ENCODE measurements at places on chromosomes 12 and 14.

- no peak for DNase-seq
Observed at GRCh38 chr14:54844479-54844878, 58.1 kb downstream of the GCH1 start.

DNA sequence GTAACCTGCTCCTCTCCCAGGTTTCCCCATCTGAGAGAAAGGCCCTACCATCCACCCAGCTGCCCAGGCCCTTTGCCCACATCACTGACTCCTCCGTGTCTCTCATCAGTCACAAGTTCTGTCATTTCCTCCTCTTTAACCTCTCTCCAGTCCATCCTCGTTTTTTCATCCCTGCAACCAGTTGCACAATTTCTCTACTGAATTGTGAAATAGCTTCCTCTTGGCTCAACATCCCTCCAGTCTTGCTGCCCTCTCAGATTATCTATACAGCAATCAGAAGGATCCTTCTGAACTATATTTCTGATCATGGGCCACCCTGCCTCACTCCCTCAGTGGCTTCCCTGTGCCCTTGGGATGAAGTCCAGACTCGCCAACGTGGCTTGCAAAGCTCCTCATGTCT is 6.8 kb downstream of the FAM161B start:
- peak; percentile 84 for DNase-seq

GRCh38 chr12:66549050-66549389 is 129.9 kb downstream of the GRIP1 start:
- DNase-seq: no peak

DNA sequence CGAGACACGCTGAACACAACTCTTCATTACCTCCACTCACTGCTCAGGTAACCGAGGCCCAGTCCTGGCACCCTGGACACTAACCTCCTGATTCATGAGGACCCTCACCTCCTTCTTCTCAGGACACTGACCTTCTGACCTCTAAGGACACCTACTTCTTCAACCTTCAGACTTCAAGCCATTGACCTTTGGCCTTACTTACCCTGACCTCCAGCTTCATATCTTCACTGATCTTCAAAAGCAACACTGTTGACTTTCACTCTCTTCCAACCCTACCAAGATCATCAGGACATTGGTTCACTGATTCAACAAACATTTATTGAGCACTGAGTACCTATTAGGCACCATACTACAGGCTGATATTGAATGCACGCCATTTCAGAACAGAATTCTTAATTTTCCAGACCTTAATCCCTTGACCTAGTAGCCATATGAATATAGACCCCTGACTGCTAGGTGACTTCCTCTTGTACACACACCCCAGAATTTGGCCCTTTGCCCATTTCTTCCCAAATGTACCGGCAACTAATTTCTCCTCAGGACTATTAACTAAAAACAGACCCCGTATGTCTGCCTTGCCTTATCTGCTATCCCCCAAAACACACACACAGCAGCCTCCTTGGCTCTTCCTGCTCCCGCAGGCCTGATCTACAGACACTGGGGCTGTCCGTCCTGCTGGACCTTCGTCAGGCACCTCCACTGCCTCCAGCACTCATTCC is 5.8 kb downstream of the ARHGEF40 start:
- no peak for DNase-seq

- no peak for DNase-seq
Observed at GRCh38 chr14:52094546-52095271, 25.9 kb upstream of the NID2 start.

DNA sequence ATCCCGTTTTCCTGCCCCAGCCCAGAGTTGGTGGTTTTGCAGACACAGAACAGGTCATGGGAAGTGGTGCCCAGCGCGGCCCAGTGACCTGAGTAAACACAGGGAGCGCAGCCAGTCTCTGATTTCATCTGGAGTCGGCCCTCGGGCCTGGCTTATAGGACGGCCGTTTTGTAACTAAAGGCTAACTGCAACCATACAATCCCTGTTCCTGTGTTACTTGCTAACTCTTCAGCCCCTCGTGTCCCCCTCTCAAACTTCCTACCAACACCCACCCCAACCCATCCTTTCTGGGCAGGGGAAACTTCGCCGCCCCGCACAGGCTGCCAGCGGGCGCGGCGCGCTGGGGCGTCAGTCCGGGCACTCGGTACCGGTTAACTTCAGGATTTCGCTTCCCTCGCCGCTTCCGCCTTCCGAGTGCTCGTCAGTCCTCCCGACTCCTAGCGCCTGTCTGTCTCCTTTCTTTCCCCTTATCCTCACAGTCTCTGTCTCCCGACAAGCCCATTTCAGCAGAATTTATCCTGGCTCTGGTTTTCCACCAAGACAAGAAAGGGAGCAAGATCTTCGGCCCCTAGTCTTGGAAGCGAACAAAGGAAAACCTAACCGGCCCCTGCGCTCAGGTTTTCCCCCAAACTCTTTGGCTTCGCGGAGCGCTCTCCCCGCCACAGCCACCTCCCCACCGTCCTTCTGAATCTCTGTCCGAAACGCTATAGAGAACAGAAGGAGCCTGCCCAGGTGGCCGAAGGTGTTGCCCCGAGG is 2.0 kb downstream of the SIX1 start:
- DNase-seq: peak; percentile 63

DNA sequence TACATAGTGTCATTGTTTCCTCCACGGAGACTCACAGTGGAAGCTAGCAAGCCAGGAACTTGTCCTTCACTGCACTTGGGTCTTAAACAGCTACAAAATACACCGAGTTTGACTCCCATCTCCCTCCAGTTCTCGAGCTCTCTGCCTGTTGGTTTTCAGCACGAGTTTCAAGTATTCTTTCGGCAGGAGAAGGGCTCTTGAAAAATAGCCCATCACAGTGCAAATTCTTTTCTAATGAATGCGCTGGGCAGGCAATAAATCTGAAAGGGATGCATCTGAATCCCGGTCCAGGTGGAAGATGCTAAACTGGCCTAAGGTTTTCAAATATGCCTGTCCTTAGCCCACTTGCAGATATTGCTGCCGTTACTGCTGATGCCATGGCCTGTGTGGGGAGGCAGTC is 173.9 kb downstream of the CACNA1C start:
- DNase-seq: no peak

DNA sequence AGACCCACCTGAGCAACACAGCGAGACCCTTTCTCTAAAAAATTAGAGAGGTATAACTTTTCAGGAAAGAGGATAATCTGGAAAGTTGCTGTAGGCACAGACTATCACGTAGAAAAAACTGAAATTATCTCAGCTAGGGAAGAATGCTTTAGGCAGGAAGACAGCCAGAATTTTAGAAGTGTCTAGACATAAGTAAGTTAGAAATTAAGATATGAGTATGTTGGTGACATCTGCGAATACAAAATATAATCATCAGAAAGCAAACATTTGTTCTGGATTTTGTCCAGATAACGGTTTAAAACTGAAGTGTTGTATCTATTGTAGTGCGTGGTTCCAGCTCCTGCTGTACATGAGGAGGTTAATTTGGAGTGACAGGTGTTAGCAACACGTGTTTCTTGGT is 123.2 kb downstream of the FBXL14 start:
- peak; percentile 57 for DNase-seq

DNA sequence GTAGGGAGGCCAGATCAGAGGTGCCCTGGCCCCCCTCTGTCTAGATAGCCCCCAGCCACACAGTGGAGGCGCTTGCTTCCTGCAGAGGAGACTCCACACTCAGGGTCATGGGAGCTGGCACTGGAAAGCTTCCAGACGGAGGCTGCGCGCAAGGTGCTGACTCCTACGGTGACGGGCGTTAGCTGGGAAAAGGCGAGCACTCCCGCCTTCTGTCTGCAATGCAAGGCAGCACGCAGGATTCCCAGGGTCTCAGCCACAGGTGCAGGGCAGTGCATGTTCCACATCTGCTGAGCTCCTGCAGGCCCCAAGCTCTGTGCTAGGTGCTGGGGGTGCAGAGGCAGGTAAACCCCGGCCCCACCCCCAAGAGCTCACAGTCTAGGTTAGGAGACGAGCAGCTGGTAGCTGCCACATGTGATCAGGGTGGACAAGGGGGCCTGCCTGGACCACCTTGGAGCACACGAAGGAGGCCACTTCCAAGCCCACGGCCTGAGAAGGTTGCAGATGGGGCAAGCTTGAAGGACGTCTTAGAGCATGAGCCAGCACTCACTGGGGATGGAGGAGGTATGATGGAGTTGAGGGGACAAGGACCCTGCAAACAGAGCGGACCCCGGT is 310.9 kb upstream of the DIO3 start:
- no peak for DNase-seq

DNA sequence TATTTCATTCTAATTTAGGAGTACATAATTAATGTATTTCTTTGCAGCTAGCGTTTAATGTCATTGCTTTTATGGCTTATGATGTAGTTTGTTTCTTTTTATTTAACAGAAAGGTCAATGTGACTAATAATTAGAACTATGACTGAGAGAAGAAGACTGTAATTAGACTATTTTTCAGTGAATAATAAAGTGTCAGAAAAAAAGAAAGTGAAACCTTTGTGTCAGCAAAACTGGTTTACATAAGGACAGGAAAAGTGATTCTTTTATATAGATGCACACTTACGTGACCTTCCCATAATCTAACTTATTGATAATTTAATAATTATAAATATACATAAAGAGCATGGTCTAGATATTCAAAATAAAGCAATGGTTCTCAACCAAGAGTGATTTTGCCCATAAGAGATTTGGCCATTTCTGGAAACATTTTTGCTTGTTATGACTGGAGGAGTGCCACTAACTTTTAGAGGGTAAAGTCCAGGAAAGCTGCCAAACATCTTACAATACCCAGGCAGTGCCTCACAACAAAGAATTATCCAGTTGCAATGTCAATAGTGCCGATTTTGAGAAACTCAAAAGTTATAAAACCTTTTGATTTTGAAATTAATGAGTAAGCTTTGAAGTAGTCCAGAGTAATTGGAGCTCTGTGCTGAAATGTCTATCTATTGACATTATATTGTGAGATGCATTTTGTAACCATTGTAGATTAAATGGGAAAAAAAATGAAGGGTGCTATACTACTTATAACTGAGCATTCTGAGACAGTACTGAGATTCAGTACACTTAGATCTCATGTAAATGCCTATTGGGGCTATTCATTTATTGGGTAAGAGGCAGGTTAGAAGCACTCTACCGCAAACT is 227.1 kb downstream of the C12orf50 start:
- DNase-seq: peak; percentile 36

- DNase-seq: no peak
Observed at GRCh38 chr12:131113568-131114270, 160.0 kb downstream of the ADGRD1 start.

GRCh38 chr12:75724928-75725312 is 213.5 kb upstream of the KRR1 start:
- DNase-seq: peak; percentile 92

- no peak for DNase-seq
Observed at GRCh38 chr14:89243741-89244140, 173.3 kb downstream of the FOXN3 start.

DNA sequence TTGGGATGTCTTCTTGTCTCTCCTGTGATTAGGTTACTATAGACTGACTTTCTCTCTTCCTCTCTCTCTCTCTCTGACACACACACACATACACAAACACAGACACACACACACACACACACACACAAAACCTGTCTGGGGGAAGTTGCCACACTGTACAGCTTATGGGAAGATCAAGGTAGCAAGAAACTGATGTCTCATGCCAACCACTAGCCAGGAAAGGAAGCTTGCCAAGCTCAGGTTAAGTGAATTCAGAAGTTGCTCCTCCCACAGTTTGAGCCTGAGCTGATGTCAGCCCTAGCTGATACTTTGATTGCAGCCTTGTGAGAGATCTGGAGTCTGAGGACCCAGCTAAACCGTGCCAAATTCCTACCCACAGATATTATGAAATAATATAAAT is 67.1 kb downstream of the PPFIA2 start:
- DNase-seq: no peak

GRCh38 chr12:53097564-53098353 is at the start of gene IGFBP6:
Gene IGFBP6 (plus strand): TSS chr12:53097667. CDS start chr12:53097718, 51 bp downstream.
- DNase-seq: peak; percentile 40

DNA sequence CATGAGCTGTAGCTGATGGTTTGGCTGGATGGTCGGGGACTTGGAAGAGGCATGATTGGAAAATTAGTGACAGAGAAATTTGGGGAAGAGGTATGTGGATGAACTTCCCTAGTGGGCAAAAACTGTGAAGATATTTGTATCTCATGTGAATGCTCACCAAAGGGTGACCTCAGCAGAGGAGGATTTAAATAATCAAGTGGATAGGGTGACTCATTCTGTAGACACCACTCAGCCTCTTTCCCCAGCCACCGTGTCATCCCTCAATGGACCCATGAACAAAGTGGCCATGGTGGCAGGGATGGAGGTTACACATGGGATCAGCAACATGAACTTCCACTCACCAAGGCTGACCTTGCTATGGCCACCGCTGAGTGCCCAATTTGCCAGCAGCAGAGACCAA is 60.8 kb upstream of the KRAS start:
- peak; percentile 25 for DNase-seq

- DNase-seq: peak; percentile 43
Observed at GRCh38 chr12:48105321-48105866, 485 bp downstream of the SENP1 start.

DNA sequence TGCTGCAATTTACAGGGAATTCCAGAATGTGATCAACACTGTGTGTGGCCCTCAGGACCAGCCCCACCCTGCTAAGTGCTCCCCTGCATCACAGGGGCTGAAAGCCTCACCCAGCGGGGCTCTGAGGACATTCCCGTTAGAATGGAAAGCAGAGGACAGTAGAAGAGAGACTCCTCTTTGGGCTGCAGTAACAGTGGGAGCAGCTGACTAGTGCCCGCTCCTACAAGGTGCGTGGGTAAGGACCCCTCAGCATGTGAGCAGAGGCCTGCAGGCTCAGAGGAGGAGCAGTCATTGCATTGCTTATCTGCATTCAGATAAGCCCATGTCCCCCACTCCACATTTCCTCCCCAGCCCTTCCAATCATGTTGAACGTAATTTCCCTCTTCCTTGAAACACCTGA is 120.1 kb downstream of the ITPR2 start:
- no peak for DNase-seq

DNA sequence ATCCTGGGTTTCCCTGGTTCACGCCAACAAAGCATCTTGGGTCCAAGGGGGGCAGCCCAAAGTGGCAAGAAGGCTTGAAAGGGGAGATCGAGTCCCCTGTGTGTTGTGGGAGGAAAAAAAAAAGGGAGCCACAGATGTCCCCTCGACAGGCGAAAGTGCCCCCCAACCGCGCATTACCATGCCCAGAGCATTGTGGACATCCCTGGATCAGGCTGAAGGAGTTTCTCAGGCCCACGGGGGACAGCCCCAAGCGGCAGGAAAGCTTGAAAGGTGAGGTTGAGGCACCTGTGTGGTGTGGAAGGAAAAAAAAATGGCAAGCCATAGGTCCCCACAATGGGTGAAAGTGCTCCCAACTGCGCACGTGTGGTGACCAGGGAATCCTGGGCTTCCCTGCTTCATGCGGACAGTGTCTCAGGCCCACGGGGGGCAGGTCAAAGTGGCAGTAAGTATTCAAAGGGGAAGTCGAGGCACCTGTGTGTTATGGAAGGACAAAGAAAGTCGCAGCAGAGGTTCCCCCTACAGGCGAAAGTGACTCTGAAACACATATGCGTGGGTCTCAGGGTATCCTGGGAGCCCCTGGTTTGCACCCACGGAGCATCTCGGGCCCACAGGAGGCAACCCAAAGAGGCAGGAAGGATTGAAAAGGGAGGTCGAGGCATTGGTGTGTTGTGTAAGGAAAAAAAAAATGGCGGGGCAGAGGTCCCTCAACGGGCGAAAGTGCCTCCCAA is 580.1 kb downstream of the ALG10 start:
- no peak for DNase-seq

Measured in cardiac fibroblast (primary cell).